ENCODE measurements at places on chromosomes 6 and 20.

DNA sequence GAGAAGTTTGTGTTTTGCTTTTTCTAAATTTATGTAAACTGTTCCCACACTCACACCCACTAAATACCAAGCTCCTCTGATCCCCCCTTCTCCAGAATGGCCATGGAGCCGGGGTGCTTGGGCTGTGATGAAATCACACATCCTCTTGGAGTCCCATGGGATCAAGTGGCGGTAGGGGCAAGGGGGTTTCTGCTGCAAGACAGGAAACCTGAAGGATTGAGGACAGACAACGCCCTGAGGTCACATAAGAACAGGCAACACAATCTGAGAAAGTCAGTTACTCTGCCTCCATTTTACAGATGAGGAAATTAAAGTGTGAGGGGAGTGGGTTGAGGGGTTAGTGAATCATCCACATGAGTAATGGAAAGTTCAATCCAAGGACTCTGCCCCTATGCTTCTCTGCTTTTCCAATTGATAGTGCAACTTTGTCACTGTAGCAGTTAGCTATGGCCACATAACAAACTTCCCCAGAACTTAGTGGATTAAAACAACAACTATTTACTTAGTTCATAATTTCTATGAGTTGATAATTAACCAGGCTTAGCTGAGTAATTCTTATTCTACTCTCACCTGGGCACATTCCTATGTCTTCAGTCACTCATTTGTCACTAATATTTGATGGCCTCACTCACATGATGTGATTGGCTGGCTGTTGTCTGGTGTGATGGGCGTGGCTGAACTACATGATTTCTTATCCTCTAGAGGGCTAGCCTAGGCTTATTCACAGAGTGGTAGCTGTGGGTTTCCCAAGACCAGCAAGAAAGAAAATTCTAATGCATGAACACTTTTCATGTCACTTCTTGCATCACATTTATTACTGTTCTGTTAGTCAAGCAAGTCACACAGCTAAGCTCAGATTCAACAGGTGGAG is 311.1 kb upstream of the RNF24 start:
- DNase-seq: no peak

DNA sequence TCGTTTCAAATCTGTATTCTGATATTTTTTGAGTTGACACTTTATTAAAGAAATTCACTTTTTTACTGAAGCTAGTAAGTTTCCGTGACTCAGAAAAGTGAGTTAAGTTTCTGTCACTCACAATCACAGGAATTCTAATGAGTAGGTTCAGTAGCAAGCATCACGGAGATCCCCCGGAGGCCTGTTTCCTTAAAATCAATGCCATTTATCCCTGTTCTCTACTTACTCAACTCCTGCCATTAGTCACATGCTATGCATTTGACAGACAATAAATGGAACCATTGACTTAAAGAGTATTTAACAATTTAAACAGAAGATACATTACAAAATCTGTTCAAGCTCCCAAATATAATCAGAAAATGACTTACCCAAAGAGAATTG is 9.1 kb downstream of the SLC18B1 start:
- no peak for DNase-seq

DNA sequence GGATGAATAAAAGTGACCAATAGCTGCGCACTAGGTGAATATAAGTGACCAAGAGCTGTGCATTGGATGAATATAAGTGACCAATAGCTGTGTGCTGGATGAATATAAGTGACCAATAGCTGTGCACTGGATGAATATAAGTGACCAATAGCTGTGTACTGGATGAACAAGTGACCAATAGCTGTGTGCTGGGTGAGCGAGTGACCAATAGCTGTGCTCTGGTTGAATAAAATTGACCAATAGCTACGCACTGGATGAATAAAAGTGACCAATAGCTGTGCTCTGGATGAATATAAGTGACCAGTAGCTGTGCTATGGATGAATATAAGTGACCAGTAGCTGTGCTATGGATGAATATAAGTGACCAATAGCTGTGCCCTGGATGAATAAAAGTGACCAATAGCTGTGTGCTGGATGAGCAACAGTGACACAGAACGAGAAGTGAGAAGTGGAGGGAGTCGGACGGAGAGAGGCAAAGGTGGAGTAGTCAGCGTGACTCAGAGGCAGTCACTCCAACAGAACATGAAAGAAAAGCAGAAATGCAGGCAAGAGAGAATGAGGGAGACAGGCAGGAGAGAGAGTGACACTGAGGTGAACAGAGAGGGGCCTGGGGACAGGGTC is 38.5 kb downstream of the RBM38 start:
- DNase-seq: no peak

- no peak for DNase-seq
Observed at GRCh38 chr20:4102381-4102780, 87.0 kb upstream of the RNF24 start.

- DNase-seq: no peak
Observed at GRCh38 chr6:44315516-44315915, 2.4 kb upstream of the AARS2 start.

- peak; percentile 62 for DNase-seq
Observed at GRCh38 chr20:33291830-33292355, 8.9 kb downstream of the BPIFB1 start.

DNA sequence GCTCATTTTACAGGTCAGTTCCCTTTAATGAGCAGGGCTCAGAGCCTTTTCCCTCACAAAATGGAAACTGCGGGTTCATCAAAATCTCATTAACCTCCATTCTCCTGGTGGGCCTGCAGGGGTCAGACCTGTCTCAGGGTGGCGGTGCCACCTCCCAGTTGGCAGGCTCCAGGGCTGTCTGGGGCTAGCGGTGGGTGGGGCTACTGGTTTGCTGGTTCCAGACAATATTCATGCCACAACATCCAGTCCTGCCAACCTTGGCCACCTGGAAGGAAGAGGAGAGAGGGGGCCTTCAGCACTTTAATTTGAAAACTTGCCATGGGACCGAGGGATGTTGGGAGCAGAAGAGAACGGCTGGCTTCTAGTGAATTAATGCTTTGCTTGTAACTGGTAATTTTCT is 41.9 kb upstream of the CTNNBL1 start:
- no peak for DNase-seq

Data from CD4-positive, alpha-beta T cell treated with Interleukin-15 for 4 hours (primary cell).